ENCODE measurements at places on chromosomes 13 and 19. TPM values are rescaled to one million over a fixed set of nuclear protein-coding genes. Genes with fewer than 3 reads are reported as not detected.
A peak's percentile ranks its signal among the peaks of the same experiment; 100 is the strongest.

C13orf46 gene
- 21.2 TPM for total RNA-seq

PALM3 gene
- 10.0 TPM for total RNA-seq

WDR87 gene
- not detected for total RNA-seq

DNA sequence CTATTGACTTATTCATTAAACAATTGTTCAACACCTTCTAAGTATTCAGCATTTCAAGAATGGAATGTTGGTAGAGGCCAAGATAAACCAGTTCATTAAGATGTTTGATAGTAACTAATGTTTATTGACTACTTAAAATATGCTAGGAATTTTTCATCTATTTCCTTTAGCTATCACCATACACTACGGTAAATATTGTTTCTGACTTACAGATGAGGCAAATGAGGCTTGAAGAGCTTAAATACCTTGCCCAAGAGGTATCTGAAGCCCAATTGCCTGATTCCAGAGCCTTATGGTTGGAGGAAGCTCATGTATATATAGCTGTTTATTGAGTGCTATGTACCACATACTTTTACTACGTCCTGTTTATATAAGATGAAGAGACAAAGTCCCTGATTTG is 286.2 kb downstream of the NDFIP2 start:
- no peaks in the 10 kb centered on the region for H3K27me3 ChIP-seq
- no peaks in the 10 kb centered on the region for H3K36me3 ChIP-seq
- H3K4me1 ChIP-seq, result no peaks in the 10 kb centered on the region

GRCh38 chr13:97934590-97934989 is 18.9 kb upstream of the IPO5 start:
- no peaks in the 10 kb centered on the region for H3K27me3 ChIP-seq
- no peak overlapping the region for H3K4me3 ChIP-seq
- no peak overlapping the region for H3K27ac ChIP-seq
- H3K4me1 ChIP-seq, result no peaks in the 10 kb centered on the region

- no peaks in the 10 kb centered on the region for H3K36me3 ChIP-seq
- no peak overlapping the region for H3K27ac ChIP-seq
- no peaks in the 10 kb centered on the region for H3K4me1 ChIP-seq
- no peak overlapping the region for H3K4me3 ChIP-seq
Measured at GRCh38 chr13:34076319-34076718, 258.4 kb downstream of the RFC3 start.

DNA sequence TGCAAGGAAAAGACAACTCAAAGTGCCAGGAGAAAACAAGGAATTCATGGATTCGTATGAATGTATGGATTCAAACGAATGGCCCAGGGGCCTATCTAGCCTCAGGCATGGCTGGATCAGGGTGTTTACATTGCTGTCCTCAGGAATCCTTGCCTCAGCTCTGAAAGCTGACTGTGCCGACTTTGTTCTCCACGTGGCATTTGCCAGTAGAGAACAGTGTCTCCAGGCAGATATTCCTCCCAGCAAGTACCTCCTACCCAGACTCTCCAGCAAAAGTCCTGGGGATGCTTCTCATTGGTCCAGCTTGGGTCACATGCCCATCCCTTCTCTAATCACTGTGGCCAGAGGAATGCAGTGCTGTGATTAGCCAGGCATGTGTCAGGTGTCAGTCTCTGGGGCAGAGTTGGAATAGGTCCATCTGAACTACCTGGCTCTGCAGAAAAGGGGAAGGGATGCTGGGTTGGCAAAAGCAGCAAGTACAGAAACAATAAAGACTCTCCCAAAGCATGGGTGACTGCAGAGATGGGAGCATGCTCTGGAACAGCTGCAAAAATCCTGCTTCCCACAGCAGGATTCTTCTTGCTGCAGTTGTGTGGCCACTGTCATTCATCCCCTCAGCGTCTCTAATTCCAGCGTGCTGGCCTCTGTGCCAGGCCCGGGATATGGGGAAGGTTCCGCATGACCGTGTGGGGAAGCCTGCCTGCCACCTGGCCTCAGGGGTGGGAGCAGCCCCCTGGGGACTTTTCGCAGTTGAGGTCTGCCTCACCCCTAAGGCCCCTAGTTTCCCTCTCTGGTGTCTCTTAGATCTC is 30.0 kb downstream of the CCNE1 start:
- peaks cover 21% of the 10 kb centered on the region for H3K4me1 ChIP-seq
- no peak overlapping the region for H3K4me3 ChIP-seq
- peaks cover 4% of the 10 kb centered on the region for H3K27me3 ChIP-seq

DNA sequence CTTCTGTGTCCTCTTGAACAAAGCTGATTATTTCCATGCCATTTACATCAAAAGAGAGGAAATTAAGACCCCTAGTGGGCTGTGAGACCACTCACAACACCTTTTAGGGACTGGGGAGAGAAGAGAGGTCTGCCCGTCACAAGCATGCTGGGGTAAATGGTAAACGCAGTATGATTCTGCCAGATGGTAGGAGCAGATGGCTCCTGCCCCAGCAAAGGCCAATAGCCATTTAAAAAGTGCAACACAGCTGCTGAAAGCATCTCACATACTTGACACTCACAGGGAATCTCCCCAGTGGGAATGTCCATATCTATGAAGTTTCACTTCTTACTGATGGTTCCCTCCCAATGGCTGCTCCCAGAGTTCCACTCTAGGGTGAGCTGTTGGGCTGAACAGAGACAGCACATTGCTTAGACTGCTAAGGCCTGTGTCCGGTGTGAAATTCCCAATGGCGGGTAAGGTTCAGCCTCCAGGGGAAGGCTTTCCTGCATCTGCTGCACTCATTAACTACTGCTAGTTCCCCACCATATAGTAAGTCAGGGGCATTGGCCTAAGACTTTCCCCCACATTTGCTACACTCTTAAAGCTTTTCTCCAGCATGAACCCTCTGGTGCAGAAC is 7.4 kb downstream of the ZNF671 start:
- H3K27me3 ChIP-seq, result no peaks in the 10 kb centered on the region
- no peak overlapping the region for H3K27ac ChIP-seq
- DNase-seq, result no peak
- H3K4me3 ChIP-seq, result no peak overlapping the region
- H3K36me3 ChIP-seq, result peaks cover 33% of the 10 kb centered on the region

- no peaks in the 10 kb centered on the region for H3K36me3 ChIP-seq
- H3K4me1 ChIP-seq, result peaks cover 8% of the 10 kb centered on the region
- H3K4me3 ChIP-seq, result peak overlapping the region; percentile 51
- peak; percentile 76 for DNase-seq
- no peaks in the 10 kb centered on the region for H3K27me3 ChIP-seq
Measured at GRCh38 chr13:36919171-36919832, 736 bp downstream of the SMAD9 start.

DNA sequence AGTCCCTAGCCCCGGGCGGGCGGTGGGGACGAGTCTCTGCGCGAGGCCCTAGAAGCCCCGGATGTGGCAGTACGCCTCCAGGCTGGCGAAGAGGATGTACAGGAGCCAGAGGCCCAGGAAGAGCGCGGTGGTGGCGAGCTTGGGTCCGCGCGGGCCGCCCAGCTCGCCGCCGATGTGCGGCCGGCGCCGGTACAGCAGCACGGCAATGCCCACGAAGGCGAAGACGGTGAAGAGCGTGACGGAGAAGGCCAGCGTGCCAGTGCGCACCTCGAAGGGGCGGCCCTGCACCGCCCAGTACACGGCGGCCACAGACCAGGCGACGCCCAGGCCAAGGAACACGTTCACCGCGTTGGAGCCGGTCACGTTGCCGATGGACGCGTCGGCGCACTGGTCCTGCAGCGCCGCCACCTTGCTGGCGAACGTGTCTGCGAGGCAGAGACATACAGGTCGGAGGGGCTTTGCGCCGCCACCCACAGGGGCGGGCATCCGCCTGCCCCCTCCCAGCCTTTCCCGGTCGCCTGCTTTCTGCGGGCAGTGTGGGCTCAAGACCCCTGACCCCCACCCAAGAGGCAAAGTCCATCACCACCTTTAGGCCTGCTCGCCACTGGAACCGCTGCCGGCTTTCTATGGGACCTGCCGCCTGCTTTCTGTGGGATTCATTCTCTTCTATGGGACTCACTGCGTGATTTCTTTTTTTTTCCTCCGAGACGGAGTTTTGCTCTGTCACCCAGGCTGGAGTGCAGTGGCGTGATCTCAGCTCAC is 10.9 kb upstream of the MEIS3 start:
- no peaks in the 10 kb centered on the region for H3K36me3 ChIP-seq
- peaks cover 62% of the 10 kb centered on the region for H3K27me3 ChIP-seq

DNA sequence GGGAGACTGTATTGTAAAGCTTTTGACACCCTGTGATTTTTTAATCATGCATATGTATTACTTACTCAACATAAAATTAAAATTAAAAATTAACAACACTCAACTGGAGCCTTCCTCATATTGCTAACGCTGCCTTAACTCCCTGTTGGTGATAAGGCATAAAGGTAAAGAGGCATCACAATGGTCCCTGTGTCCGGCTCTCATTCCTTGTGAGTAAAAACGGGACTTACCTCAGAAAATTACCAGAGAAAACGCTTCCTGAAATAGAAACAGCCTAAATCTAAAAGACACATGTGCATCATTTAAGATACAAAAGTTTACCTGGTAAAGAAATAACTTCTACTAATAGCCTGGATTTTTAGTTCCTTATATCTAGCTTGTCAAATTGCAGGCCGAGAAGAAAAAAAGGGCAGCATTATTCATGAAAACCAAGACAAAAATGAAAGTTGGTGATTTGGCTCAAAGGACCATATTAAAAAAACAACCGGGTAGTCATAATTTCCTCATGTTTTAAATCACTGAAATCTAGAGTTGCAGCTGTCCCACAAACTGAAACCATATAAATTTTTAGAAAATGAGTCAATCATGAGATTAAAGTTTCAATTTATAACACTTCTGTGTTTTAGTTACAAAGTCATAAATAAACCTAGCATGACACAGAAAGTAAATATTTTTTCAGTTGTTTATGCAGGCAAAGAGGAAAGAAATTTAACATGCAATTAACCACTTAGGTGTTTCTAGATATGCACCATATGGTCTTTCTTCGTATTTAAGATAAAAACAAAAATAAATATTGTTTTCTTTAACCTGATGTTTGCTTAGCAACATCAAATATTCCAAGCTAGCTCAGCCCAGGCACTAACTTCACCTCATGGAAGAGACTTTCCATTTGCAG is 94.7 kb downstream of the MIPEP start:
- H3K4me3 ChIP-seq, result no peak overlapping the region
- peak overlapping the region; percentile 48 for H3K27ac ChIP-seq
- no peaks in the 10 kb centered on the region for H3K36me3 ChIP-seq
- peaks cover 4% of the 10 kb centered on the region for H3K4me1 ChIP-seq
- no peak for DNase-seq

DNA sequence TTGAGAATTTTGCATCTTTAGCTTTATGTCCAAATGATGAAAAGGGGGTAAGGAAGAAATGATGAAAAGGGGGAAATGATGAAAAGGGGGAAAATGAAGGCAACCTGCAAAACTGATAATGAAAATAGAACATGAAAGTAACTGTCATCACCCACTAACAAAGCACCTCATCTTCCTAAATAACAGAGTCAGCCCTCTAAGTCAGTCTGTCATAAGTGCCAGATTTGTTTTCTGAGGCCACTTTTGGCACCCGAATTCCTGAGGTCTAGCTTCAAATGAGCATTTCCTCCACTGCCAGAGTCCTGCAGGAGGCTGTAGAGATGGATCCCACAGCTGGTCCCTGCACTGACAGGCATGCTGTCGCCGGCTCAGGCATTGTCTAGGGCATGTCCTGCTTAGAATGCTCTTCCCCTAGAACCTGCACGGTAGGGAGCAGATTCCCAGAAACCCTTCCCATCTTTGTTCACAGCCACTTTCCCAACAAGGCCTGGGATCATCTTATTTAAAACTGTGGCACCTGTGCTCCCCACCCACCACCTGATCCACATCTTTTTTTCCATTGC is 25.3 kb downstream of the RAP2A start:
- no peaks in the 10 kb centered on the region for H3K27me3 ChIP-seq
- H3K36me3 ChIP-seq, result no peaks in the 10 kb centered on the region
- H3K4me3 ChIP-seq, result no peak overlapping the region

GRCh38 chr13:45180713-45181601 is 19.9 kb downstream of the KCTD4 start:
- no peaks in the 10 kb centered on the region for H3K4me1 ChIP-seq
- no peak overlapping the region for H3K27ac ChIP-seq
- DNase-seq, result no peak
- H3K36me3 ChIP-seq, result peaks cover 4% of the 10 kb centered on the region
- no peaks in the 10 kb centered on the region for H3K27me3 ChIP-seq

GRCh38 chr13:43222086-43222485 is 198.7 kb downstream of the DNAJC15 start:
- no peak overlapping the region for H3K4me3 ChIP-seq
- no peaks in the 10 kb centered on the region for H3K27me3 ChIP-seq
- DNase-seq, result no peak
- no peaks in the 10 kb centered on the region for H3K36me3 ChIP-seq
- H3K4me1 ChIP-seq, result no peaks in the 10 kb centered on the region
- H3K27ac ChIP-seq, result no peak overlapping the region
